ENCODE measurements at places on chromosomes 7 and 10.

GRCh38 chr10:6171881-6172695 is 30.6 kb upstream of the PFKFB3 start:
- no peak for DNase-seq

- DNase-seq: no peak
Observed at GRCh38 chr7:96685353-96685752, 24.3 kb downstream of the SEM1 start.

DNA sequence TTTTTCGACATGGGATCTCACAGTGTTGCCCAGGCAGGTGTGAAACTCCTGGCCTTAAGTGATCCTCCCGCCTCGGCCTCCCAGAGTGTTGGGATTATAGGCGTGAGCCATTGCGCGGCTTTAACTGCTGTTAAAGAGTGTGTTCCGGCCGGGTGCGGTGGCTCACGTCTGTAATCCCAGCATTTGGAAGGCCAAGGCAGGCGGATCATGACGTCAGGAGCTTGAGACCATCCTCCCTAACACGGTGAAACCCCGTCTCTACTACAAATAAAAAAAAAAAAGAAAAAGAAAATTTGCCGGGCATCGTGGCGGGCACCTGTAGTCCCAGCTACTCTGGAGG is 1.1 kb downstream of the RABGEF1 start:
- no peak for DNase-seq

DNA sequence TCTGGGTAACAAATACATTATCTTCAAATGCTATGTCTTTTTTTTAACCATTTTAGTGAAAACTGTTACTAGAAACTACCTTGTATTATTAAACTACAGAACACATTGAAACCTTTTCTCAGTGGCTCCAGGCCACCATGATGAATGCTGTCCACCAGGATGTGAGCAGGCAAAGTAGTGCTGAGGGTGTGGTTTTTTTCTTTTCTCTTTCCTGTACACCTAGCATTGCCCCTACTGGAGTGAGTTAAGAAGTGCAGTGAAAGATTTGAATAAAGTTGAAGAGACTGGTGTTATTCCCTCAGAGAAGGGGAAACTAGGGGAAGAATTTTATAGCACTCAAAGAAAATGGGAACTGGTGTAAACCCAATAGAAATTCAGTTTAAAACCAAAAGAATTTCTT is 120.0 kb upstream of the SAMD8 start:
- DNase-seq: no peak

- DNase-seq: no peak
Observed at GRCh38 chr7:30422922-30423321, 55.7 kb downstream of the NOD1 start.

DNA sequence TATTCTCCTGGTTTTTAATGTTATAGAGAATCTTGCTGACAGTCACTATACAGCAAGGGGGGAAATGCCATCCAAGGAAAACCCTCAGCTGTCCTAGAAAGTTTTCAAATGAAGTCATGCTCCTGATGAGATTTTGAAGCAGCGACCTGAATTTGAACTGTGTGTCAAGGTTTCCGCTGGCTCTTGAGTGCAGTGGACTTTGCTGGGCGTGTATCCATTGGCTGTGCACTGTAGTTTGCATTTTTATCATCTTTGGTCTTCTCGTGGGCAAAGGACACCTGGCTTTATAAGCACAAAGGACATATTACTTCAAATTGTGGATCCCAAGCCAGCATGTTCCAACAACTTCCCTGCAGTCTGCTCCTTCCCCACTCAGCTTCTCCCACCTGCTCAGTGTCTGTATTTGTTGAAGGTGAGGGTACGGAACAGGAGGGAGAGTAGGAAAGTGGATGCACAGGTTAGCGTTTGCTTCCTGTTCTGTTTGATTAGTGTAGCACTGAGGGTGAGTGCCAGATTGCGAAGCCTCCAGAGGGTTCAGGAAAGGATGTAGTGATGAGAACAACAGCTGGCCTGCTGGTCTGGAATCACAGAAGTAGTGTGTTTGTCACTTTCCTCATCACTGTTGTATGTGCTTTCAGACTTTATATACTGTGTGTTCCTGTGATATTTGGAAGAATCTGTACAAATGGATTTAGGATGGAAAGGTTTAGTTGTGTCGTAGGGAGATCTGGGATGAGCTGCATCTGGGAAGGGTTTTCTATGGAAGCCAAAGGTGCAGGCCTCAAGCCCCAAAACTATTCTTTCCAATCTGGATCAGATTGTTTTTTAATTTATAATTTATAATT is 204.8 kb downstream of the BMPER start:
- DNase-seq: no peak

DNA sequence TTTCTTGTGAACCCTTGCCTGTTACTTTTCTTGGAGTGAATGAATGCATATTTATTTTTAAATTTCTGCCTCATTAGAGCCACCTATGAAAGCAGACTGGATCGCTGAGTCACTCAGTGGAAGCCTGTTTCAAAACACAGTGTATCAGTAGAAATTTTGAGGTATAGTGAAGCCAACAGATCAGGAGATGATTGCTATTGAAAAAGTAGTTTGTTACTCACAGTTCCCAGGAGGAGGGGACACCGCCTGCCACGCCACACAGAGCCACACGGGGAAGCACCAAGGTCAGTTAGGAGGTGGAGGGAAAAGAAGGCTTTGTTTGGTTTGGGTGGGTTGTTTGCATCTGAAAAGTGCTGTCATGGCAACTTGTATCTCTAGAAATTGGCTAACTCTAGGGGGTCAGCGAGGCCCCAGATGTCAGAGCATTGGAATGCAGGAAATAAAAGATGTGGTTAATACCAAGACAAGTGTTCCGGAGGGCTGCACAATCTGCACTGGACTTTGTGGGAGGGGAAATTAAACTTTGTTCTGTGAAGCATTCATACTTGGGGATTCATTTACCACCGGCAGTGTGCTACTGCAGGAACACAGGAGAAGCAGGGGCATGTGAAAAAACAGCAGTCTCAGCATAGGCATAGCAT is 106.4 kb upstream of the SDK1 start:
- DNase-seq: no peak

- DNase-seq: peak; percentile 63
Observed at GRCh38 chr10:124149189-124150042, 56.0 kb upstream of the CHST15 start.

- DNase-seq: no peak
Observed at GRCh38 chr10:55215699-55216098, 414.7 kb upstream of the PCDH15 start.

DNA sequence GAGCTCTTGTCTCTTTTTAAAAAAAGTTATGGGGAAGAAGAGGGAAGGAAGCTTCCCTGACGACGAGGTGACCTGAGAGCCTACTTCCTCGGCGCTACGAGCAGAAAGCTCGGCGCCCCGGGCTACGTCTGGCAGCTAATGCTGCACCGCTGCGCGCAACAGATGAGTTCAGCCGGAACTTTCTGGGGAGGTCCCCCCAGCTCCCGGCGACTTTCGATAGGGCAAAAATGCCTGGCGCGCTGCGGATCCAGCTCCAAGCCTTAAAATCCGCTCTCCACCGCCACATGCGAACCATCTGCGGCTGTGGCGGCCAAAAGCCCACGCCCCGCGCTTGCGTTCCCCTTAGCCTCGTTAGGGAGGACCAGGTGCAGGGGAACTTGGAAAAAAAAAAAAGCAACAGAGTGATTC is 621 bp downstream of the P4HA1 start:
- no peak for DNase-seq

GRCh38 chr7:108030516-108030915 is 27.6 kb upstream of the LAMB1 start:
- DNase-seq: no peak

GRCh38 chr10:124210263-124210662 is 116.9 kb upstream of the CHST15 start:
- no peak for DNase-seq

- DNase-seq: no peak
Observed at GRCh38 chr10:89237849-89238248, 13.7 kb downstream of the LIPA start.

- no peak for DNase-seq
Observed at GRCh38 chr7:144401490-144401889, 2.0 kb downstream of the NOBOX start.

- DNase-seq: no peak
Observed at GRCh38 chr7:155963771-155964195, 151.5 kb upstream of the SHH start.

- DNase-seq: no peak
Observed at GRCh38 chr10:91163869-91164474, 56.5 kb upstream of the PCGF5 start.

GRCh38 chr10:11604865-11605650 is 6.4 kb downstream of the USP6NL start:
- DNase-seq: no peak

- DNase-seq: no peak
Observed at GRCh38 chr7:133940368-133940767, 186.8 kb upstream of the LRGUK start.

DNA sequence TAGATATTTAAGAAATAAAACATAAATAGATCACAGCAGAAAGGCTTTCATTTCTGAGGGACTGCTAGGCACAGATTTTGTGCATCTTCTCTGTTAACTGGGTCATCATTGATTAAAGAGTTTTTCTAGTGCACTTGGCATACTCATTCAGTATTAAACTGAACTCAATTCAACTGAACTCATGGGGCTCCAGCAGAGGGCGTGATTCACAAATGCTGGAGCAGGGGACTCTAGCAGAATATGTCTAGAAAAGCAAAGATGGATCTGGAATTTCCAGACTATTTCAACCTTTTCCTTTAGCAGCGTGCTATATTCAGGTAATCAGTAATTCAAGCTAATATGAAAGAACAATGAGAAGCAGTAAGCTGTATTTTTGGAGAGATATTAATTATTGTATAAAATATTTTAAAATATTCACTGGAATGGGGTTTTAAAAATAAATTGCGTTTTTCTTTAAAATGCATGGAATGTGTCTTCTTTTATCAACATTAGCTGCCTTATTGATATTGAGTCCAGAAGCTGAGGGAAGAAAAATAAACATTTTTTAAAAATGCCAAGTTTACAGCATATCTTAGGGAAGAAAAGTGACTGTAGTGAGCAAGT is 296.8 kb upstream of the CACNA2D1 start:
- DNase-seq: peak; percentile 11

GRCh38 chr7:151315038-151315655 is 26.5 kb upstream of the NUB1 start:
- peak; percentile 32 for DNase-seq

DNA sequence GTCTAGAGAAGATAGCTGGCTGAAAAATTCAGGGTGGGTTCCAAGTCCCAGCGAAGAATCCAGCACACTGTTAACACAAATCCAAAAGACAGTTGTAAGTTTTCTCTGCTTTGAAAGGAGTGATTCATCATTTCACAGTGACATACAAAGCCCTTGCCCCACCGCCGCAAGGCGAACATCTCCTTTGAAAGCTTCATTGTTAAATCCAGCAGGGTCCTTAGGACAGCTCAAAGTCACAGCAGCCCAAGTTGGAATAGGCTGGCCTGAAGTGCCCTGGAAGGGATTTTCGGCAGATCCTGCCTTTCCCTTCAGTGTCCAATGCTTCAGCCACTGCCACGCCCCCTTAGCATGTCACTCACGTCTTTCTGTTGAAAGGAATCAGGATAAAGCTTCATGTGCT is 526.1 kb downstream of the CALN1 start:
- no peak for DNase-seq

GRCh38 chr10:100172349-100172748 is 13.5 kb downstream of the ERLIN1 start:
- no peak for DNase-seq

DNA sequence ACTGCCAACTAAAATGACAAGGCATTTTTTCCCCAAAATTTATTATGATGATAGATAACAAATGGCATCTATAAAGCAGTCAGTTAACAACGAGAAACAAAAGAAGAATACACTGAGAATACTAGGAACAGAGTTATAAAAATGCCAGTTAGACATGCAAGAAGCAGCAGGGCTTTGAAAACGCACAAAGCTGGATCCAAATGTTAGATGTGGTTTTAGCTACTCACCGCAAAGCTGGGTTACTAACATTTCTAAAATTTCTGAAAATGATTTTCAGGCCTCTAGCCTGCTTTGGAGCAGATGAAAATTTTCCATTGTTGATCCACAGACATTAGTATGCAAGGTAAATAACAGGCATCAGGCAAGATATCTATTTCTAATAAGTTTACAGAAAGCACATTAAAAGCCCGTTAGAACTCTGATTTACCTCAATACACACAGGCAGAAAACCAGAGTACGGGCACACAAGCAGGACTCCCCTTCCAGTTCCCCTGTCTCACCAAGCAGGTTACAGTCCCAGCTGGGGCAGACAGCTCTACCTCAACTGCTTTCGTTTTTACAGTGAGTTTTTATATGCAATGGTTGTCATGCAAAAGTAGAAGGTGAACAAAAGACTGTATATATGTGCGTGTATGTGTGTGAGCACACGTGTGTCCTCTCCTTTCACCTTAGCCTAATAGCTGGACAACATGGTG is 37.9 kb downstream of the GLI3 start:
- DNase-seq: no peak

- DNase-seq: no peak
Observed at GRCh38 chr7:67653856-67654454, 657.3 kb downstream of the TYW1 start.

DNA sequence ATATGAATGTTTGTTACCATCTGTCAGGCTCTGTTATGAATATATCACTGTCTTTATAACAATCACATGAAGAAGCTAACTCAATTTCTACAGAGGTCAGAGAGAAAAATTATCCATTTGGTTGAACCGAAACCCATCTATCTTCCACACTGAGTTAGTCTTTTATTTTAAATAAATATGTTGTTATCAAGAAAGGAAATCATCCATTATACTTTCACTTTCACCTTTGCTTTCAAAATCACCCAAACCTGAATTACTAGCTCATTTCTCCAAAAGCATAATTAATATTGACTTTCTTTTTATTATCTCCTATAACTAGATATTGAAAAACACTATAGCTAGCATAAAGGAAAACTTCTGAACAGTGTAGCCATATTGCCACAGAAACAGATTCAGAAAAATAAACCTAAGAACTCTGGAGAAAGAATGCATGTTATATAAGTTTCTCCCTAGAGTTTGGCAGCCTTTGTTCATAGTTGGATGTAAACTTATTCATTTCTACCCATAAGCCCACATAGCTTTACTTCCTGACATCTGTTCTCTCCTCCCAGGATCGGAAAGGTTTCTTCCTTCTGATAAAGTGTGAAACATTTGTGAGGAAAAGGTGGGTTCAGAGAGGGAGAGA is 66.0 kb downstream of the NPSR1 start:
- DNase-seq: no peak

DNA sequence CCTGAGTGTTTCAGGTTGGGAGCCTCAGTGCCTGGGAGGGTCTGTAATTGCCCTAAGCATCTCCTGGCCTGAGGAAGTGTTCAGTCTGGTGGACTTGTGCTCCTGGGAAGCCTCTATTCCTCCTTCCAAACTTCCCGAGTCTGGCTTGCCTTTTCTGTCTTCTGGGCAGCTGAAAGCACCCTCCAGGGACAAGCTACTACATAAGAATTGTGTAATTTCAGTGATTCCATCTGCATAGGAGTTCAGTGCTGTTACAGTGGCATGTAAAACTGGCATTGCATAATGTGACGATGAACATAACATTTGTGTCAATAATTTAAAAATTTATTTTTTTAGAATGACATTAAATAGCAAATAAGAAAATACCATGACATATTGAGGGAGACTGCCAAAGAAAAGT is 109.3 kb downstream of the AOAH start:
- no peak for DNase-seq

Measured in NCI-H1417 treated with DMSO at 0.1 percent for 48 hours (cell line).